ENCODE measurements at places on chromosomes 11 and 22.
A peak's percentile ranks its signal among the peaks of the same experiment; 100 is the strongest.

- no peak for DNase-seq
Observed at GRCh38 chr11:7032692-7033091, 12.4 kb downstream of the NLRP14 start.

DNA sequence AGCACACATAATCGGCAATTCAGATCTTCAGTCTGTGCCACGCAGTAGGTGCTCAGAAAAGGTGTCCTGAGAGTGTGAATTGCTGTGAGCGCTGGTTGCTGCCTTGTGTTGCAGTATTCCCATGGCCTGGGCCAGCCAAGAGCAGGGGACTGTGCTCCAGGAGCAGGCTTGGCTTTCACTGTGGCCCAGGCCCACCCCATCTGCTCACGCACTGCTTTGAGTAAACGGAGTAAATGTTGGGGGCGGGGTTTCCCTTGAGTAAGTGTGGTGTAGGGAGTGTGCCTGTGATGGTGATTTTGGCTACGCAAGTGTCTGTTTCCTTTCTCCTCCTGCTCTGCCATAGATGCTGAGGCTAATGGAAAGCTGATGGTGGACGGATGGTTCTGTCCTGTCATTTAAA is 2.3 kb downstream of the CTTN start:
- no peak for DNase-seq

DNA sequence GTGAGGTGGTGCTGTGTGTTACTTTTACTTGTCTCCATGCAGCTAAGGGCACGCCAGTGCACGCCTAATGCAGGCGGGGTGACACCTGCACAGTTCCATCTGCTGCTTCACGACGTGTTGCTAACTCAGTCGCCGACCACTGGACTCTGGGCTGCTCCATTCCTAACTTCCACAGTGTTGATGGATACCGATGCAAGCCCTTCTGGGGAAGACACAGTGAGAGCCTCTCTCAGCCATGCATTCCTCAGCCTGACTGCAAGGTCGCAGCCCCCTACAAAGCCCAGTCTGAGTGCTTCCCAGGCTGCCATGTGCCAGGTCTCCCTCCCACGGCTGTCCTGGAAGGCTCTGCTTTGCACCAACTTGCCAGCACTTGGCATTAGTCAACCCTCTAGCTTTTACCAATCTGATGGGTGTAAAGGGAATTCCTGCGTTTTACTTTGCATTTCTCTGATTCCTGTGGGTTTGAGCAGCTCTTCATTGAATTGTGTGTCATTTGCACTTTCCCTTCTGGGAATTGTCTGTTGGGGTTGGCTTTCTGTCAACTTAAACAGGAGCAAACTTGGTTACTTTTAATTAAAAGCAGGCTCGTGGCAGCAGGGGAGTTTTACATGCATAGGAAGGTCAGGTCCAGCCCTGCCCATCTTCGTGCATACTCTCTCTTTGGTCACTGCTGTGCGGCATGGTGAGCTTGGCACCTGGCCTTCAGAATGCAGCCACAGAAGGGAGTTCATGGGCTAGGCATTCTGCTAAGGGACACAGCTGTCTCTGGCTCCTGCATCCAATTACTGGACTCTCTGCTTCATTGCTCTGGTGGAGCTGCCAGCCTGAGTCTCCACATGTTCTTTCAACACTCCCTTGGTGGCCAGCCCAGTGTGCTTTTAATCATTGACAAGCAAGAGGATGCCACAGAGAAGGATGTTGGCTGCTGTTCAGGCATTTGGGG is 34.6 kb upstream of the SHANK2 start:
- peak; percentile 77 for DNase-seq

- DNase-seq: peak; percentile 98
Observed at GRCh38 chr11:64241241-64241490, 271 bp downstream of the FKBP2 start.

- no peak for DNase-seq
Observed at GRCh38 chr22:24593836-24594568, 1.1 kb upstream of the LRRC75B start.

All from smooth muscle cell of the brain vasculature (primary cell).